H1 (cell line): ENCODE measurements at places on chromosomes 16 and 17. TPM values are rescaled to one million over a fixed set of nuclear protein-coding genes. Genes with fewer than 3 reads are reported as not detected.

GRCh38 chr17:32916134-32916533, 11.8 kb upstream of the TMEM98 start:
- no peak for DNase-seq

DNA sequence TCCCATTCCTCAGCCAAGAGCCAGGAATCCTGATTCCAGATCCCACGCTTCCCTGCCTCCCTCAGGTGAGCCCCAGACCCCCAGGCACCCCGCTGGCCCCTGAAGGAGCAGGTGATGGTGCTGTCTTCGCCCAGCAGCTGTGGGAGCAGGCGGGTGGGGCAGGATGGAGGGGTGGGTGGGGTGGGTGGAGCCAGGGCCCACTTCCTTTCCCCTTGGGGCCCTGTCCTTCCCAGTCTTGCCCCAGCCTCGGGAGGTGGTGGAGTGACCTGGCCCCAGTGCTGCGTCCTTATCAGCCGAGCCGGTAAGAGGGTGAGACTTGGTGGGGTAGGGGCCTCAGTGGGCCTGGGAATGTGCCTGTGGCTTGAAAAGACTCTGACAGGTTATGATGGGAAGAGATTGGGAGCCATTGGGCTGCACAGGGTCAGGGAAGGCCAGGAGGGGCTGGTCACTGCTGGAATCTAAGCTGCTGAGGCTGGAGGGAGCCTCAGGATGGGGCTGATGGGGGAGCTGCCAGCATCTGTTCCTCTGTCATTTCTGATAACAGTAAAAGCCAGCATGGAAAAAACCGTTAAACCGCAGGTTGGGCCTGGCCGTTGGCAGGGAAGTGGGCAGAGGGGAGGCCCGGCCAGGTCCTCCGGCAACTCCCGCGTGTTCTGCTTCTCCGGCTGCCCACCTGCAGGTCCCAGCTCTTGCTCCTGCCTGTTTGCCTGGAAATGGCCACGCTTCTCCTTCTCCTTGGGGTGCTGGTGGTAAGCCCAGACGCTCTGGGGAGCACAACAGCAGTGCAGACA, at the start of gene SPN:
Gene SPN, plus strand, starts transcription at position 232 of the 791 bp plus-strand sequence. Its CDS starts 482 bp downstream, at position 714.
- DNase-seq, result no peak

GRCh38 chr16:26120729-26121128, 429.0 kb downstream of the HS3ST4 start:
- DNase-seq, result no peak

GRCh38 chr16:48353565-48354163, 31.5 kb downstream of the SIAH1 start:
- peak; percentile 63 for DNase-seq

- no peak for DNase-seq
Observed at GRCh38 chr16:48194828-48195556, 39.2 kb upstream of the ABCC12 start.

DNA sequence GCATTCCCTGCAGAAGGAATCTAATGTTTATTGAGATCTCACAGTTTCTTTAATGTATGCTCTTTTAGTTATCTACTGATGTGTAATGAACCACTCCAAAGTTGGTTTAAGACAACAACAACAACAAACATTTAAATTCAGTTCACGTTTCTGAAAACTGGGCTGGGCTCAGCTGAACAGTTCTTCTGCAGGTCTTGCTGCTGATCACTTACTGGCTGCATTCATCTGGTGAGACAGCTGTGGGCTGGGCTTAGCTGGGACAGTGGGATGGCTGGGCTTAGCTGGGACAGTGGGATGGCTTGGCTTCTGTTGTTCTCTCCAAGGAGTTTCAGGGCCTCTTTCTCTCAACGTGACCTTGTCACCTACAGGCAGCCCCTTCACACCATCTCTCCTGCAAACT, 544.3 kb upstream of the CDH5 start:
- DNase-seq, result no peak

DNA sequence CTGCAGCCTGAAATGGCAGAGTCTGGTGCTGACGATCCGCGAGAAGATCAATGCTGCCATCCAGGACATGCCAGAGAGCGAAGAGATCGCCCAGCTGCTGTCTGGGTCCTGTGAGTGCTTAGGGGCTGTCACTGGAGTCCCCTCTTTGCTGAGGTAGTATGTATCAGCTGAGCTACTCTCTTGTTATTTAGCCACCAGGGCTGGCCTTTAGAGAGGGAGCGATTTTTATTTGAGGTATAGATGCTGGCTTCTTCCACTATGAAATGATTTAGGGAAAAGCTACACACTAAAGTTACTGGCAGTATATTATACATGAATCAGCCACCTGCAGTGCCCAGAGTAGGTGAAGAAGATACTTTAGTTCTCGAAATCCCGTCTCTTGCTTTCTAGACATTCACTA, 2.6 kb downstream of the CDK5RAP3 start:
- no peak for DNase-seq

DNA sequence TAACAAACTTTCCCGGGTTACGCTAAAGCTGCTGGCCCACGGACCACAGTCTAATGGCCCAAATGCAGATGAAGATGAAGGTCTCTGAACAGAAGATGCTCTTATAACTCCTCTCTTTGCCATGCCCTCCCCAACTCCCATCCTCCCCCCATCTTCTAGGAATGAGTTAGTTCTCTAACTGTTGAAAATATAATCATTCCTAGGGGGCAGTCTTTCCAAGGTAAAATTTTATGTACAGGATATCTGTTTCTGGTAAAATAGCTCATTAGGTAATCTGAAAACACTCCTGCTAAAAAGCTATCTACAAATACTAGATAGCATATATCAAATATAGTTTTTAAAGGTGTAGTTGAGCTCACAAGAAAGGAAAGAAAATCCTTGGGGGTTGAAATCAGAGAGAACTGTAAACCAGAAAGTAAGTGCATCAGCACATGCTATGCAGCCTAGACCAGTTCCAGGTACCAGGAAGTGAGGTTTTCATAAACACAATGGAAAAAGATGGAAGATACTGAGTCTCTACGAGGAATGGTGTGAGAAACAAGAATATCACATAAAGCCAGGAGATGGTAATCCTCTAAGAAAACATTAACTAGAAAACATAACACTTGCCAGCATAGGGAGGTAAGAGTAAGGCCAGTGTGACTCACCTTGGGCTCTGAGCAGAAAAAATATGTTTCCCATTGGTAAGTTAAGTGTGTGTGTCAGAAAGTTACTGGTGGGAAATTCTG, 38.1 kb downstream of the CMC2 start:
- no peak for DNase-seq

DNA sequence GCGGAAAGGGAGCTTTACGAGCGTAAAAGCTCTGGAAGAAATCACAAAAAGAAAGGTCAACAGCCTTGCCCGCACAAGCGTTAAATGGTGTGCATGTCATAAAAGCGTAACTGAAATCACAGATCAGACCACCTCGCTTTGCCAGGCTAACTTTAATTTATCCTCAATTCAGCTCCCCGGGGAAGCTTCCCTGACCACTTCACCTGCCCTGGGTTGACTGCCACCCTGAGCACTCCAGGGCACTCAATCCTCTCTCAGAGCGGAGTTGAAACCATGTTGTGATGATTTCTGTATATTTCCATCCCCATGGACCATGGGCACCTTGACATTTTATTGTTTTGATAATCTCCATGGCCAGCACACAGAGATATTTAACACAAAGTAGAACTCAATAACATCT, 16.1 kb upstream of the NAGS start:
- DNase-seq, result no peak

DNA sequence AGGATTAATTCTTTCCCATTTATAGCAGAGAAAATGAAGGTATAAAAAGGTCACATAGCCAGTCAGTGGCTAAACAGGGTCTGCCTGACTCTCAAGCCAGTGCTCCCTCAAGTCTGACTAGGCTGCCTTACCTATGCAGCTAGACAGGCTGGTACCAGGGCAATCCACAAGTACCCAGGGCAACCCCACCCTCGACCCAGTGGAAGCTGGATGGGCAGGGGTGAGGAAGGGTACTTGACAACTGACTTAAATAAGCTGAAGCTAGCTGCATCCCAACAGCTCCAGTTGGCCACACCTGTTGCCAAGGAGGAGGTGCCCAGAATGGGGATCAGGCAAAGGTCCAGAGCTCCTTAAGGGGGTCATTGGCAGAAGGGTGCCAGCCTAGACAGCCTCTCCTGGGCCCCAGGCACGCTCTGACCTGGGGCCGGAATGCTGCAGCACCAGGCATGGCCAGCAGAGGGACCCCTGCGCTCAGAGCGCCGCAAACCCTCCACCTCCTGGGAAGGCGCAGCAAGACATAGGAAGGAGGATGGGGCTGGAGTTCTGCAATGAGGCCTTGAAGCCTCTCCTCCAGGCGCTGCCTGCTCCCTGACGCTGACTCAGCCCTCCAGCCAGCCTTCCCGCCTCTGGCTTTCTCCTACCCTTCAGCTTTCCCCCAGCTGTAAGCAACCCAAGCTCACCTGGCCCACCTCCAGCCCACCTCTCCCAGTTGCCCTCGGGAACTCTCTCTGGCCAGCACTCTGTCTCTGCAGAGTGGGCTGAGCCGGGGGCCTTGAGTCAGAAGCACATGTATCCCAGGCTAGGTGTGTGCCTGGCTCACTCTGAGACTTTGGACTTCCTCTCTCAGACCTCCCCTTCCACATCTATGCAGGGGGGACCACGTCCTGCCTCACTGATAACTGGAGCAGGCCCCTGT, 28.8 kb downstream of the MPP2 start:
- peak; percentile 97 for DNase-seq

DNA sequence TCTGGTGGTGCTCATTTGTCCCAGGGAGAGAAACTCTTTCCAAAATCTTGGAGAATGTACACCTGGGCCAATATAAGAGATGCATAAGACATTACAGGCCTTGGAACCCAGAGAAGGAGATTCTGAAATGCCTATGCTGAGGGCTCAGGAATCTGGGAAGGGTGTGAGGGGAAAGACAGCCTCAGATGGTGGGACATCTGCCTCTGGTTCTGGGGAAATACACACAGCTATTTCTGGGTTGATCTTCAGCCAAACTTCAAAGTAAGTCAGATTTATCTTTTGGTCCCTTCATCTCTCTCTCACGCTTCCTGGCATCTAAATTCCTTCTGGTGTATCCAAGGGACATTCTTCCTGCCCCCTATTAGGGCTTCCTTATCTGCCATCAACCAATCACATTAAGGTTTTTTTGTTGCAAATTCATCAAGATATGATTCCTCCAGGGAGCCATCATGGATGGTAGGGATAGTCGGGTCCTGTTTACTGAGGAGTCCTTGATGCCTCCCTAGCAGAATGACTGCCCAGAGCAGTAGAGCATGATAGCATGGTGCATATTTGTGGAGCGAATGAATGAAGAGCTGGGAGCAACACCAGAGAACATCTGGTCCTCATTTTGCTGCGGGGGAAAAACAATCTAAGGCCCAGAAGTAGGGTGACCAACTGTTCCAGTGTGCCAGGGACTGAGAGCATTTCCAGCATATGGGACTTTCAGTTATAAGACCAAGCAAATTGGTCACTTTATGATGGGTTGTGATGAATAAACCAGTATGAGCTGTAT, 35.7 kb upstream of the DYNLL2 start:
- DNase-seq, result no peak

- DNase-seq, result no peak
Observed at GRCh38 chr16:89606006-89606405, 7.4 kb upstream of the DPEP1 start.

DNA sequence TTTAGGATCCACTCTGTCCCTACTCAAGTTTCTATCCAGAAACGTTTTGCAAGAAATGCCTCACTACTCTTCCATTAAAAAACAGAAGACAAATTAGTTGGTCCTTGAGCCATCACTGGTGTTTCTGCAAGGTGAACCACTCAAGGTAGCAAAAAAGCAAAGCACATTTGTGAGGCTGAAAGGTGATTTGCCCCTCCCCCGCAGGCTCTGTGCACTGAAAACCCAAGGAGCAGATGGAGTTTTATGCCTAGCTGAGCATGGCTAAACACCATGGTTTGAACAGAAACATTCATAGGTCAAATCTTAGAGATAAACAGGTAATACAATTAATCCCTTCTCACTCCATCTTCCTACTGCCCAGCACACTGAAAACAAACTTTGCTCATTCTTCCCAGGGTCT, 538.2 kb upstream of the CDH5 start:
- DNase-seq, result no peak

DNA sequence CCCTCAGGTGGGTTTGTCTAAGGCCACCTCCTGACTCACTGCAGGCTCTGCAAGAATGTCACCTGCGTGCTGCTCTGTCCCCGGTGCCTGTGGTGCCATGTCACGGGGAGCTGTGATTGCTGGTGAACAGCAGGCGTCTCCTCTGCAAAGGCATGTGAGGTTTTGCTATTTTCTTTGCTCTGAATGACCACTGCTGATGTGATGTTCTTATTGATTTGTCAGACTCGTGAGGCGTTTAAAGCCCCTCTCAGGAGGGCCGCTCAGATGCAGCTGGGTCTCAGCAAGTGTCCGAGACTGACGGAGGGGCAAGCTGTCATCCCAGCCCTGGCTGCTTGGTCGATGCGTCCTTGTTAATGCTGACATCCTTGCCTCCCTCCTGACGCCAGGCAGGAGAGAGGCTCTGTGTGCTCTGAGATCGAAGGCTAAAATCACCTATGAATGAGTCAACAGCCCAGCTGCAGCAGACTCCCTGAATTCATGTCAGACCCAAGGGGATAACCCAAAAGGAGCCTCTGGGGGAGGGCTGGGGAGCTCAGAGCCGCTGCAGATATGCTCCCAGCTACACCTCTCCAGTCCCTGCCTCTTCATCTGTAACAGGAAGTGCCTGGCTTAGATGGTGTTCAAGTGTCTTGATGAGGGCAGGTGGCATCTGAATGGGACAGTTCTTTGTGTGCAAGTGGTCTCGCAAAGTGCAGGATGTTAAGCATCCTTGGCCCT, 11.8 kb upstream of the PEMT start:
- DNase-seq, result no peak

DNA sequence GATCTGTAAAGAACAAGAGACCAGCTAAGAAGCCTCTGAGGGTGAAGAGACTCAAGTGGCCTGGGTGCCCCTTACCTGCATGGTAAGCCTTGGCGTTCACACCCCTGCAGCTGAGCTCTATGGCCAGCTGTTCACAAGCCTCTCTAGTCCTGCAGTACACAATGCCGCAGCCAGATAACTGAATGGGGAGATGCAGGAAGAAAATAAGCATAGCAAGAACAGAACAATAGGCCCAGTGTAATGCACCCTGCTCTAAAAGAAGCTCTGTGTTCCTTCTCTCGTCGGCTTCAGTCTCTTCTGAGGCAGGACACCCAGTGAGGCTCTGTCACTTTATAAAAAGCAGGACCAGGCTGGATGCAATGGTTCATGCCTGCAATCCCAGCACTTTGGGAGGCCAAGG, 5.4 kb downstream of the RECQL5 start:
- no peak for DNase-seq

DNA sequence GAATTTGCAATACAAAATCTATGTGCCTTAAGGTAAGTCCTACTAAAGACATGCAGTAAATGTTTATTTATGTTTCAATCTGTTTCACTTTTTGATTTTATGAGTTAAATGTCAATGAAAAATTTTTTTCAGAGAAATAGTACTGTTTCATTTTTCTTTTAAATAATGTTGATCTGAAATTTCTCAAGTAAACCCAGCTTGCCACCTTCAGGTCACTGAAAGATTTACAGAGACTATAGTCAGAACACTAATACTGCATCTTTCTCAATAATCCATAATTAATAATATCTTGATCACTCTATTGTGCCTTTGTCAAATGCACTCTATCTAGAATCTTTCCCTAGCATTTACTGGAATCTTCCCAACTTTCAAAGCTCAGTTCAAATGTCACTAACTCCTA, 6.5 kb upstream of the DHX40 start:
- DNase-seq, result no peak

Gene NEK8
- 14.9 and 16.8 TPM in 2 replicates for total RNA-seq

Gene CD300H
- not detected in 2 replicates for total RNA-seq

Gene DOC2B
- total RNA-seq, result 3.3 and 4.0 TPM in 2 replicates

Gene ZPBP2
- total RNA-seq, result not detected in 2 replicates

Gene GAST
- not detected in 2 replicates for total RNA-seq

Gene SLFN12L
- not detected in 2 replicates for total RNA-seq

Gene SMIM5
- total RNA-seq, result not detected in 2 replicates

Gene LGALS9B
- total RNA-seq, result not detected in 2 replicates

Gene TM4SF5
- total RNA-seq, result not detected in 2 replicates

Gene SUMO2
- total RNA-seq, result 779 and 788 TPM in 2 replicates

Gene IKZF3
- total RNA-seq, result 0.52 and 0.56 TPM in 2 replicates
